ENCODE measurements at places on chromosomes 5 and 9. TPM values are rescaled to one million over a fixed set of nuclear protein-coding genes. Genes with fewer than 3 reads are reported as not detected.

Gene RAD50
- polyA plus RNA-seq = 49.9 TPM

Gene ANKRD31
- polyA plus RNA-seq = 0.54 TPM

Gene SPINK13
- polyA plus RNA-seq = 0.49 TPM

Gene ORM2
- polyA plus RNA-seq = not detected

Gene FCHO2
- polyA plus RNA-seq = 25.3 TPM

Gene CRAT
- 48.9 TPM for polyA plus RNA-seq

Gene CDC20B
- 0.59 TPM for polyA plus RNA-seq

Gene PTGES
- 3.4 TPM for polyA plus RNA-seq

DNA sequence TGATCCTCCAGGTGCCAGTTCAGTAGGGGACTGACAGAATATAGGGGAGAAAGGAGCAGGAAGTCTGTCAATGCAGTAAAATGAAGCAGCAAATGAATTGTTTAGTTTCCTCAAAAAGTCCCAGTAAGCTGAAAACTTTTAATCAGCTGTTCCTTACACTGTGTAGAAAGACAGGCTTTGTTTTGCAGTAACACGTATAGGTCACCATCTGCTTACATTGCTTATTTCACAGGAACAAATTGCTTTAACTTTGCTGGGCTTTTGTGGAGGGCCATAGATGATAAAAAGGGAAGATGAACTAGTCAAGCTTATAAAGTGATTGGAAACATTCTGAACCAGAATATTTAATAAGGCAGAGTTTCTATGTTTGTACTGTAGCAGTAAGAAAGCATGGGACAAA lies 331.3 kb upstream of the RFX3 start:
- no peak for DNase-seq

DNA sequence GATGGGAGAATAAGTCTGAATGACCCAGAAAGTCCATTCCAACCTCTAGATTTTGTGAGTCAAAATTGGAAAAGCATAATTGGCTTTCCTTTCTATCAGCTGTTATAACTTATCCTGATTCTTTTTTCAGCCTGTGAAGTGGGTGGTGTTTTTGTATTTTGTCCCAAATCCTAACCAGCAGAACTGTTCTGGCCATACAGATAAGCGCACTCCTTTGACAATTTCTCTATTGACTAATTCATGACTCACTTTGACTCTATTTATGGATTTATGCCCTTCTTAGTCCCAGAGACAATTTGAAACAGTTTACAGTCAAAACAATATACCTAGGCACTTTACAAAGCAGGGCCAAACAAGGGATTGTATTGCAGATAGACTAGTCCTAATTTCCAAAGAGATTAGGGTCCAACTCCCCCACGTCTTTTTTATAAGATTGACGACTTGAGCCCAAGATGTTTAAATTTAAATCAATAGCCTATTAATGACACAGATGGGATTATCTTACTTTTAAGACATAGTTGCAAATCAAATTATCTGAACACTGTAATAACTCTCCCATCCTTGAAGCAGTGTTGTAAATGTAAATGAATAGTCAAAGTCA lies 301.7 kb upstream of the SEMA6A start:
- DNase-seq = no peak

DNA sequence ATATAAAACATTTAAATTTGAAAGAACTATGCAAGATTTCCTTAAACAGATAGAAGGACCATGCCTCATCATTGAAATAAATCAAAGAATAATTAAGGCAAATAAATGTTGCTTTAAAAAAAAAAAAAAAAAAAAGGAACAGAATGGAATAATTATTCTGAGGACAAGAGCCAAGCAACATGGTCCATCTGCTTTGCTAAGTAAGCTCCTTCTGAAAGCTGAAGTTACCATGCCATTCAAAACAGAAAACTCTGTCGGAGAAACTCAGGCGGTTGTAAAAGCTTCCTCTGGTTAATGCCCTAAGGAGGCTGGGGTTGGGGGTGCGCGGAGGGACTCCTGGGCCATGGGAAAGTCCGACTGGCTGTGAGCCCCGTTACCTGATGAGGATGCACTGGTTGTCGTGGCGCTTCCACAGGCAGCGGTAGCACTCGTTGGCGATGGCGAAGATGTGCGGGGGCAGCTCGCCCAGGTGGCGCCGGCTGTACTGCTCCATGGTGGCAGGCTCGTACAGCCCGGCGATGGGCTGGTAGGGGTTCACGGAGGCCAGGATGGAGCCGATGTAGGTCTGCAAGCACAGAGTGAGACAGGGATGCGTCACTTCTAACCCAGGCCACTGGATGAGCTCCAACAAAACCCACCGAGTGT lies 141.7 kb downstream of the MYO10 start:
- no peak for DNase-seq

DNA sequence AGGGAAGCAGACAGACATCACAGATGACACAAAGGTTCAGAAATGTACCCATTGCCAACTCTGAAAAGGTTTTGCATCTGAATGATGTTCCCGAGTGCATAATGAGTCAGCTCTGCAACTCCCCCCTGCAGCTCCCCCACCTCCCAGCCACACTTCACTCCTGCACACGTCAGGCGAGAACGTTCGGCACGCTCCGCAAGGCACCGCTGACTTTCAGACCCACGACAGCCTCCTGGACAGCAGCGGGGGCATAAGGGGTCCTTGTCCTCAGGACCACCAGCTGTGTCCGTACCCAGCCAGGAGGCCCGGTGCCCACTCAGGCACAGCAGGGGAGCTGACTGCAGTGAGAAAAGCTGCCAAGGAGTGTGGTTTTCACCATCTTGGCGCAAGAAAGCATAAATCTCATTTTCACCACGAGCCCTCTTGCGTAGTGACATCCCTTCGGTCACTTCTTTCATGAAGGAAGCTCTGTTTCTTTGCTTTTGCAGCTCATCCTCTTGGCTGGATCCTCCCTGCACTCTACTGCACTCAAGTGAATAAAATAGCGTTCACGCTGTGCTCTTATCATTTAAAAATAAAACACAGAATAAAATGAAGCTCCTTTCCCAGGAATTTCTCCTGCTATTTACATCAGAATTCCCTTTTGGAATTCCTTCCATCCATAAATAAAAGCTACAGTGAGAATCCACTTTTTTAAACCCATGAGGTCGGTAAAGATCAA lies 9.9 kb downstream of the GFPT2 start:
- DNase-seq = no peak

- no peak for DNase-seq
Observed at GRCh38 chr9:106074006-106074405, 379.7 kb downstream of the TMEM38B start.

DNA sequence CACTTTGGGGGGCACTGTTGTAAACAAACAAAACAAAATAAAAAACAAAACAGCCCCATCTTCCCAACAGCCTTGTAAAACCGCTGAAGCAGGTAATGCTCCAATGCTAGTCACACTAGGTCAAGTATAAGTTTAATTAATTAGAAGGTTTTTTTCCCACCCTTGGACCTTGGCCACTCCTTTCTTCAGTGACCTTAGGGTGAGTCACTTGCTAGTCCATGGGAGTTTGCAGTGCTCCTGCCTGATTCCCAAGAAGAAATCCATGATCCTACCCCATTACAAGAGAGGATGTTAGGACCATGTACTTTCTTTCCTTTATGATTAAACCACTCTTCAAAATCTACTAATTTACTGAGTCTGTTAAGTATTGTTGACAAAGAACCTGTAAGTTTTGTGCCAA lies 192.2 kb upstream of the CDKN2B start:
- DNase-seq = no peak

GRCh38 chr9:78118742-78119473 lies 87.3 kb upstream of the GNAQ start:
- no peak for DNase-seq

DNA sequence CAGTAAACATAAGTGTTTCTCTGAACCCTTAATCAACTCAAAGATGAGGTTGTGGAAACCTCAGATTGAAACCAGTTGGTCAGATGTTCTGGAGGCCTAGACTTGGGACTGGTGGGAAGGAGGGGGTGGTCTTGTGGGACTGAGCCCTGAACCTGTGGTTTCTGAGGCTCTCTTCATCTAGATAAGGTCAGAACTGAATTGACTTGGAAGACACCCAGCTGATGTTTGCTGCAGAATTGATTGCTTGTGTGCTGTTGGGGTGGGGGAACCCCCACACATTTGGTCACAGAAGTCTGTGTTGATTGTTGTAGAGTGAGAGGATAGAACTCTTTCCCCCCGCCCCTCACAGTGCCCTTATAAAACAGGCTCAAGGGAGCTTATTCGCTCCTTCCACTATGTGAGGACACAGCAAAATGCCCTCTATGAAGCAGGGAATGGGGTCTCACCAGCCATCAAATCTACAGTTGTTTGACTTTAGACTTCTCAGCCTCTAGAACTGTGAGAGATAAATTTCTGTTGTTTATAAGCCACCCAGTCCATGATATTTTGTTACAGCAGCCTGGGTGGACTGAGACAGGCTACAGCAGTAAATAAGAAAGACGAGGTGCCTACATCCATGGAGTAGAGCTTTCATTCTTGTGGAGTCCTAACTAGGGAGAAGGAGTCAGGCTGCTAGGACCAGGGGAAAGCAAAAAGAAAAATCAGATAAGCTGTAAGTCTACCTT lies 25.7 kb upstream of the UGCG start:
- no peak for DNase-seq

DNA sequence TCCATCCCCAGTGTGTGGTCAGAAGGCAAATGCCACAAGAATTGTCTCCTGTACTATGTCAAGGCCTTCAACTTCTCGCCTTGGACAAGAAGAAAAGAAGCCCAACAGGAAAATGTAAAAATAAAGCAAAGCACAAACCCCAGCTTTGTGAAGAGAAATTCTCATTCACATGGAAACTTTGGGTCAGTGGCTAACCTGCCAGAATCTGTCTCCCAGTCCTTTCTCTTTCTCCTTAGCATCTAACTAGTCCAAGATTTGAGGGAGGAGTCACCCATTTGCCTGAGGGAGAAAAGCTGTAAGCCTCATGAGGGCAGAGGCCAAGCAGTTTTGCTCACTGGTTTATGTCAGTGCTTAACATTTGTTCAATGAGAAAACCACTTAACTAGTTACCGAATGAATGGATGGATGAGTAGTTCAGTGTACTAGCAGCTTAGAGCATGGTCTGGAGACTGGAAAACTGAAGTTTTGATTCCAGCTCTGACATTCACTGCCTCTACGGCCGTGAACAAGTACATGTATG lies 36.0 kb downstream of the ADAM19 start:
- DNase-seq = no peak

DNA sequence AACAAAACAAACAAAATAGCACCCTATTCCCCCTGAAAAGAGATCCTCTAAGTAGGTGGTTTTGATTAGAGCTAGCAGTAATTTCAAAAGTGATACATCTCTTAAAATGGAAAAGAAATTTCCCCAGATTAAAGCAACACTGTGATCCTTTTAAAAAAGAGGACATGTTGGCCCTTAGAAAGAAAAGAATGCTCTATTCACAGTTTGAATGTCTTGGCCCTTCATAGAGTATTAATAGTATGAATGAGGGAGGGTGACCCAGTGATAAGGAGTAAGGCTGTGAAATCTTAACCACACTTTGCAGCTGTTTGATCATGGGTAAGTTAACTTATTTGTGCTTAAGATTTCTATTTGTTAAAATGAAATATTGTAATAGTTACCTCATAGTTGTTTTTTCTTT lies 467.7 kb upstream of the MEF2C start:
- no peak for DNase-seq

DNA sequence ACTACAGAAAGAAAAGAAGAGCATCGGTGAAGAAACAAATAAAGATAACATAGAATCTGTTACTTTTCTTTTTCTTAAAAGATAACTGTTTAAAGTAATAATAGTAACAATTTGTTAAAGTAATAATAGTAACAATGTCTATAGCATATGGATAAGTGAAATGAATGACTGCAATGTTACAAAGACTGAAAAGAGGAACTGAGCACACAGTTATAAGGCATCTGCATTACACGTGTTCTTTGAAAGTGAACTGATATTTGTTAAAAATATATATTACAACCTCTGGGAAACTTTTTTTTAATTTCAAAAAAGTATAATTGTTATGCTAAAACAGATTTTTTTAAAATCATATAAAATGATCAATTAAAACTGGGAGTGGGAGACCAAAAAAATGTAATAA lies 88.4 kb upstream of the FST start:
- DNase-seq = no peak

DNA sequence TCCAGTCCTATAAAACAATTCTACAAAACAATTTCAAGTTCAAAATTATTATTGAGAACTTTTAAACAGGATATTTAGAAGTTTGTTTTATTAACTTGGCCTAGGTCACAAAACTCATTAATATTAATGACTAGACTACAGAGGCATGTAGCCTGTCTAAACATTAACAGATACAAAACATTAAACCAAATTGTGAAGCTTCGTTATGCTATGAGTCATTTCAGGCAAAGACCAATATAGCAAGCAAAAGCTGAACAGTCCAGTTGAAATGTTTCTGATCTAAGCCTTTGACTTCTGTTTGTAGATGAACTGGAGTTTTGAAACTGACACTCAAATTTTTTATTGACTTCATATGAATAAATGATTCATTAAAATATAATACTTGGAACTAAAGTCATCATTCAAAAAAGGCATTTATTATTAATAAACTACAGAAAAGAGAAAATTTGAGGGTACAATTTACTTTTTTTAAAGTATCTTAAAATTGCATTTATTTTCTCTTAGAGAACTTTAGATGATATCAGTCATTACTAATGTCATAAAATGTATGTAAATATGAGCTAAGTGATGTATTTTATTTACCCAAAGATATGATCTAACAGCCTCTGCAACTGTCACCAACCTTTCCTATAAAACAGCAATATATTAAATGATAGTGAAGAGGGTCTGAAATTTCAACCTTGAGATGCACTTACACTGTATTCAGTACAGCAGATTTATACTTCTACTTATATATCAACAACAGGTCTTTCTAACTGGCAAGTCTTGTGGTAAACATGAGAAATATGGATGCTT lies 188.8 kb downstream of the COMMD10 start:
- DNase-seq = peak; percentile 33

DNA sequence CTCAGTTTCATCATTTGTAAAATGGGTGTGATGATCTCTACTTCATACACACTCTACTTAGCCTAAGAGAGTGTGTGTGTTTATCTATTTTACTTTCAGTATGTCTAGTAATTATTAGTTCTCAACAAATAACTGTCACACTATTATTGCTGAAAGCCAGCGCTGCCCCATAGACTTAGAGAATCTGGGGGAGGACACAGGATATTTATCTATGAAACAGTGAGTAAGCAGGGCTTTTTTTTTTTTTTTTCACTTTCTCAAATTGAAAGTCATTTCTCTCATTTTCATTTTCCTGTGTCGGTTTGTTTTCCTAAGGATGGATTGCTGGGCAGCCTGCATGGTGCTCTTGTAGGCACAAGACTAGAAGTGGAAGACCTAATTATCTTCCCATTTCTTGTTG lies 248.4 kb upstream of the RPS23 start:
- DNase-seq = no peak

DNA sequence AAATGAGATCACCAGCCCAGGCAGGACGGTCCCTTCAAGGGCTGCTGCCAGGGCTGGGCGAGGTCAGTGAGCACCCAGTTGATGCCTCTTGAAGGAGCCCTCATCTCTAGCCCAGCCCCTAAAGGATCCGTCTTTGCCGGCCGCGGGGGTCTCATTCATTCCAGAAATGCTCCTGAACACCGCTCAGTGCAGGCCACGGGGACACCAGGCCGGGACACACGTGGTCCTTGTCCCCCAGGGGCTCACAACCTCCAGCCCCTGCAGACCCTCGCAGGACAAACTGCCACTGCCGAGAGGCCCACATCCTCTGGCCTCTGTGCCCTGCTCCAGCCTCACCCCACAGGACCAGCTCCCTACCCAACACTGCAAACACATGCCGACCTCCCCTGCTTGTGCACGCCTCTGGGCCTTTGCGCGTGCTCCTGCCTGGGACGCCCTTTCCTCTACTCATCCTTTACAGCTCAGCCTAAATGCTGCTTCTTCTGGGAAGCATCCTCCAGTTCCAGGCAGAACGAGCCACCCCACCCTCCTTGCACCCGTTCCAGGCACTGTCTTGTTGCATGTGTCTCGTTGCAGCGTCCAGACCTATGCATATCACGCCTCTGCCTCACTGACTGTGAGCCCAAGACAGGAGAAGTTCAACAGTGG lies 10.3 kb upstream of the LAMC3 start:
- DNase-seq = no peak
